WTC11 (cell line): ENCODE measurements at places on chromosomes 4 and X. TPM values are rescaled to one million over a fixed set of nuclear protein-coding genes. Genes with fewer than 3 reads are reported as not detected.

The MAGEA1 gene
- not detected in 3 replicates for total RNA-seq

DNA sequence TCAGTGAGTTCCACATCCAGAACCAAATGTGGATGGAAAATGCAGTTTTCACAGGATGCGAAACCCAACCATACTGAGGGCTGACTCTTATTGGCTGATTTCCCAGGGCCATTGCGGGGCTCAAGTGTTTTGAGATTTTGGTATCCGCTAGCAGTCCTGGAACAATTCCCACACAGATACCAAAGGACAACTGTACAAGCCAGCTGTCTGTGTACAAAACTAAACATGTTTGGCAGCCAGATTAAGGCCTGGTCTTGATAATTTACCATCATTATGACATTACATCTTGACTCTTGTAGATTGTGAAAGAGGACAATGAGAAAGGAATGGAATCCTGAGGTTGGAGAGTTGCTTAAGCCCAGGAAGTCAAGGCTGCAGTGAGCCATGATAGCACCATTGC, 121.9 kb downstream of the DKK2 start:
- H3K4me1 ChIP-seq, result no peaks in the 10 kb centered on the region
- H3K27ac ChIP-seq, result no peak overlapping the region
- H3K27me3 ChIP-seq, result no peaks in the 10 kb centered on the region
- H3K4me3 ChIP-seq, result no peak overlapping the region

DNA sequence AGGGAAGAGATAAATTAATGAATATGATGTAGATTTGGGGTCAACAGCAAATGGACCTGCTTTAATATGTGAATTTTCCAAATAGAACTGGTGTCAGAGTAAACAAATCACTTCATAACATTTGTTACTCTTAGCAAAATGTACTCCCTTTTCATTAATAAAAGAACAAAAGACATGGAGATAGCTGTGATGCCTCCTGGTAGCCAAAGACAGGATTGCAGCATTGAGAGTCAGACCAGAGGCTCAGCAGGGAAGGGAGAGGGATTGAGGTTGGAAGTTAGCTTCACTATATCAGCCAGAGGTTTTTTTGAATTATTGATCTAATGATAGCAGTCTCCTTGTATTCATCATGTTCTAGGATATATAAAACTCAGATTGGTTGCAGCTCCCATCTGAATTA, 17.4 kb upstream of the RAB40A start:
- H3K36me3 ChIP-seq, result no peaks in the 10 kb centered on the region
- 0 out of 2 replicates have a peak, but pooled peaks cover 4% of the 10 kb centered on the region for H3K4me1 ChIP-seq
- DNase-seq, result no peak

The SPANXN3 gene
- total RNA-seq, result not detected in 3 replicates

DNA sequence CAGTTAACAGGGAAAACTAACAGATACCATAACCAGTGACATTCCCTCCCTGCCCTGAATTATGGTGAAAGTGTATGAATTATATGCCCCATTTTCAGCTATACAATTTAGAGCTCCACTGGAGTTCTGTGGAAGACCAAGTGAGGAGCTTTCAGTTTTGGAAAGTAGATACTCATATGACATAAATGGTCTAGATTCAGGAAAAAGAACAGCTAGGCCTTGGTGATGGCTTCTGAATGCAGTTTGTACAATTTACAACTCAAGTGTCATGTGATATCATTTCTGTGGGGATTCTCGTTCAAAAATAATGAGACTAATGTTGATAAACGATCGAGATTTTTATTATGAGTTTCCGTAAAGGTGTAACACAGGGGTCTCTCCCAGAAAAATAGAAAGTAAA, 8.2 kb upstream of the SEC24B start:
- no peaks in the 10 kb centered on the region for H3K36me3 ChIP-seq
- no peak overlapping the region for H3K27ac ChIP-seq
- H3K27me3 ChIP-seq, result no peaks in the 10 kb centered on the region; the same call in 1 of the 2 replicates
- DNase-seq, result no peak

The IL3RA gene
- total RNA-seq, result 0.26 to 0.48 TPM in 2 of 3 replicates, not detected in the other

GRCh38 chr4:1566838-1567518, 117.1 kb downstream of the FAM53A start:
- H3K4me1 ChIP-seq, result peaks cover 21% of the 10 kb centered on the region
- H3K27me3 ChIP-seq, result no peaks in the 10 kb centered on the region
- H3K4me3 ChIP-seq, result no peak overlapping the region
- no peaks in the 10 kb centered on the region for H3K36me3 ChIP-seq
- DNase-seq, result peak; percentile 30
- H3K27ac ChIP-seq, result no peak overlapping the region

- no peak for DNase-seq
- no peaks in the 10 kb centered on the region for H3K4me1 ChIP-seq
- no peaks in the 10 kb centered on the region for H3K36me3 ChIP-seq
- H3K4me3 ChIP-seq, result no peak overlapping the region
Observed at GRCh38 chr4:184873054-184873453, 47.3 kb upstream of the ACSL1 start.

- no peak overlapping the region for H3K4me3 ChIP-seq
- no peak overlapping the region for H3K27ac ChIP-seq
- no peak for DNase-seq
- H3K27me3 ChIP-seq, result no peaks in the 10 kb centered on the region; the same call in 1 of the 2 replicates
- H3K36me3 ChIP-seq, result peaks cover 12% of the 10 kb centered on the region
Observed at GRCh38 chr4:14671146-14671545, 331.1 kb upstream of the CPEB2 start.

The PACRGL gene
- total RNA-seq, result 13.5 to 16.7 TPM (median 16.0 TPM) in 3 replicates

The SLC10A7 gene
- 3.3 to 5.0 TPM (median 4.1 TPM) in 3 replicates for total RNA-seq

GRCh38 chrX:16304751-16305150, 137.5 kb downstream of the MAGEB17 start:
- peaks cover 24% of the 10 kb centered on the region for H3K4me1 ChIP-seq
- H3K4me3 ChIP-seq, result no peak overlapping the region
- H3K36me3 ChIP-seq, result peaks cover 6% of the 10 kb centered on the region; the same call in 1 of the 2 replicates
- H3K27ac ChIP-seq, result no peak overlapping the region
- no peak for DNase-seq

The CT45A3 gene
- total RNA-seq, result not detected in 3 replicates

GRCh38 chrX:112688242-112688641, 8.5 kb upstream of the LHFPL1 start:
- H3K27me3 ChIP-seq, result no peaks in the 10 kb centered on the region
- H3K27ac ChIP-seq, result no peak overlapping the region; the same call in 1 of the 2 replicates
- DNase-seq, result no peak
- H3K36me3 ChIP-seq, result no peaks in the 10 kb centered on the region
- H3K4me3 ChIP-seq, result no peak overlapping the region

DNA sequence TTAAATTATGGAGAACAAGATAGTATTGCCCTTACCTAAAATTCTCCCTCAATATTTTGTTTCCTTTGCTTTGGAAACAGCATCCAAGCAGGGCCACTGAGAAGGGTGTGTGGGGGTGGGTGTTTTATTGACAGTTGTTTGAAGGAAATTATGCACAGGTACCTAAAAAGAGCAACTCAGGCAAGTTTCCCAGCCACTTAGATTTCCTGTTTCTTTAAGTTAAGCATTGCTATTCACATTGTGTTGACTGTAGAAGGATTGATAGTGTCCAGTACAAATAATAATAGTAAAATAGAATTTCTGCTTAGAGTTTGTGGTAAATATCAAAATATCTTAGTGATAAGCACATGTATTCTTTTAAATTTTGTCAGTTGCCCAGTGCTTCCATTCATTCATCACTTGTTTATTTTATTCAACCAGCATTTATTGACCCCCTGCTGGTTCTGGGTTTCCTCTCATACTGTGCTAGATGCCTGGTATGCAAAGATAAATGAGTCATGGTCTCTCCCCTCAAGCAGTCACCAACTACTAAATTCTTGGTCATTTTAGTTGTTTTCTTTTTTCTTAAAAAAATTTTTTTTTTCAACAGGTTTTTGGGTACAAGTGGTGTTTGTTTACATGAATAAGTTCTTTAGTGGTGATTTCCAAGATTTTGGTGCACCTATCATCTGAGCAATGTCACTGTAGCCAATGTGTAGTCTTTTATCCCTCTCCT, 50.0 kb downstream of the GALNT7 start:
- peak overlapping the region; percentile 86 for H3K27ac ChIP-seq
- no peaks in the 10 kb centered on the region for H3K27me3 ChIP-seq
- peaks cover 67% of the 10 kb centered on the region for H3K4me1 ChIP-seq
- H3K4me3 ChIP-seq, result no peak overlapping the region
- peaks cover 17% of the 10 kb centered on the region for H3K36me3 ChIP-seq
- DNase-seq, result no peak

DNA sequence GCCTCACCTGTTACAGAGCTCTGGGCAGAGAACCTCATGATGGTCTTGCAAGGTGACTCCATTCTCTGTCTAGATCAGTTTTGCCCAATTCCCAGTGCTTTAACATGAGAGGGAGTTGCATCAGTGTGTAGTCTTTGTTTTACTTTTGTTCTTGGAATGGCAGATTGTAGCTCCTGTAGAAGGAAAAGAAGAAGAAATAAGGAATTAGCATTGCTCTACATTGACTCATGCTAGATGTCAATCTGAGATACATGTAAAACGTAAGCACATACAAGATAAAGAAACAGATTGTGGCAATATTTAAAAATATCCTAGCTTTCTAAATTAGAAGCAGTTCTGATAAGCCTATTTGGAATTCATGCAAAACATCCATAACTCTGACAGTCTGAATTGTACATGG, 16.0 kb upstream of the PPEF1 start:
- H3K27me3 ChIP-seq, result no peaks in the 10 kb centered on the region
- no peaks in the 10 kb centered on the region for H3K36me3 ChIP-seq
- no peak overlapping the region for H3K4me3 ChIP-seq

- 0 out of 2 replicates have a peak, but pooled peaks cover 4% of the 10 kb centered on the region for H3K27me3 ChIP-seq
- no peak overlapping the region for H3K27ac ChIP-seq
- H3K4me1 ChIP-seq, result no peaks in the 10 kb centered on the region
- H3K36me3 ChIP-seq, result peaks cover 71% of the 10 kb centered on the region
- DNase-seq, result no peak
Observed at GRCh38 chr4:11313157-11313943, 115.3 kb downstream of the HS3ST1 start.

The ENAM gene
- not detected in 3 replicates for total RNA-seq

The ATOH1 gene
- total RNA-seq, result 0.60 to 0.62 TPM (median 0.61 TPM) in 3 replicates

DNA sequence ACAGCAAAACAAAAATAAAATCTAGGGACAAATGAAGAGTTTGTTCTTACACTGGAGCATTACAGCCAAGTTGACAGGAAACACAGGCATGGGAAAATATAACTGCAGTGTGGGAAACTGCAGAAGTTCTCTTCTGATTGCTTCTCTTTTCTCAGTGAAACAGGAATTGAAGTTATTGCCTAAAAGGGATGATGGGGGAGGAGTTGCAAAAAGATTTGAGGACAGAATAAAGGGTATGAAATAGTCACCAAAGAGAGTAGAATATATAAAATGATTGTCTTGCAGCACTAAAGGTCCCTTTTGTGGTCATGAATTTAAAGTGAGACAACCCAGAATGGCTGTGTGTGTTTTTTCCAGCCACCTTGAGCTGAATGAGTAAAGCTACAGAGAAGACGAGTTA, 103.7 kb downstream of the JADE1 start:
- H3K4me1 ChIP-seq, result no peaks in the 10 kb centered on the region
- no peaks in the 10 kb centered on the region for H3K27me3 ChIP-seq
- no peak overlapping the region for H3K4me3 ChIP-seq

The NKX1-1 gene
- total RNA-seq, result not detected in 3 replicates

GRCh38 chrX:24025741-24026403, 1.1 kb downstream of the KLHL15 start:
- peak overlapping the region; percentile 85 for H3K27ac ChIP-seq
- peaks cover 2% of the 10 kb centered on the region; the same call in 1 of the 2 replicates for H3K4me1 ChIP-seq
- peak overlapping the region; percentile 76 for H3K4me3 ChIP-seq
- DNase-seq, result peak; percentile 45
- peaks cover 36% of the 10 kb centered on the region for H3K27me3 ChIP-seq
